AG04449 (cell line): ENCODE measurements at places on chromosomes 1 and 21.

- no peak for DNase-seq
These were observed 101.5 kb upstream of the ARHGEF16 start for GRCh38 chr1:3352952-3353331.

DNA sequence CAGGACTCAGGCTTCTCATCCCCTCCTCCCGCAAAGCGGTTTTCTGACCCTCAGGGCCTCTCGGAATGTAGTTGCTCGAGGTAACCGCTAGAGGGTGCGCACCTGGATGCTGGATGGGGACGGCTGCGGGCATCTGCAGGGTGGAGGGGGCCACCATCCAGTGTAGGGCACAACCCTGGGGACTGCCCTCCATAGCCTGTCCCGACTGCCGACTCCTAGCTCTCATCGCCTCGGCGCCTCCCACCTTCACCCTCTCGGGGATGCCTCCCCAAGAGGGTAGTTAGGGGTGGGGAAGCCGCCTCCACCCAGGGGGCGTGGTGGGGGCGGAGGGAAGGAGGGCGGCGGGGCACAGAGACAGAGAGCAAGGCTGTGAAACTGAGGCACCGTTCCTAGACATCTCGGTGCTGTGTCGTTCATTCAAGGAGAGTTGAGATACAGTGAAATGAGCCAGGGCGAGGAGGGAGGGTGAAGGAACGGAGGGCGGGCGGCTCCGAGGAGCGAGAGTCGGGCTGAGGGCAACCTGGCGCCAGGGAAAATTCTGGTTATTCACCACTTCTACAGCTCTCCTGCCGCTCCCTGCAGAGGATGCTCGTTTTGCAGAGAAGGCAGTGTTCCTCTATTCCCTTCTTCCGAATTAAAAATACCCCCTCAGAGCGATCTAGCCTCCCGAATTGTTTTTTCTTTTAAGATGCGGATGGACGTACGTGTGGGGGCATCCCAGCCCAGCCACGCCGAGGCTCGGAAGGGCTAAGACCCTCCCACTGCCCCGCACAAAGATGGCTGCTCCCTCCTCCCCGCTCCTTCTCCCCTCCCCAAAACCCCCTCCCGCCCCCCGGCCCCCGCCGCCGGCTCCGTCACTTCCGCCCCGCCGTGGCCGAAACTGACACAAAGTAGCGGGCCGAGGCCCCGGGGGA, at the start of gene ATP8B2:
Gene ATP8B2 (plus strand): TSS at position 857 of the 914 bp plus-strand sequence. CDS start 2,617 bp downstream, outside the sequence.
- DNase-seq = no peak

GRCh38 chr1:81551946-81552345, 248.8 kb upstream of the ADGRL2 start:
- DNase-seq = no peak

GRCh38 chr21:42523211-42523610, 9.6 kb downstream of the SLC37A1 start:
- DNase-seq = no peak

DNA sequence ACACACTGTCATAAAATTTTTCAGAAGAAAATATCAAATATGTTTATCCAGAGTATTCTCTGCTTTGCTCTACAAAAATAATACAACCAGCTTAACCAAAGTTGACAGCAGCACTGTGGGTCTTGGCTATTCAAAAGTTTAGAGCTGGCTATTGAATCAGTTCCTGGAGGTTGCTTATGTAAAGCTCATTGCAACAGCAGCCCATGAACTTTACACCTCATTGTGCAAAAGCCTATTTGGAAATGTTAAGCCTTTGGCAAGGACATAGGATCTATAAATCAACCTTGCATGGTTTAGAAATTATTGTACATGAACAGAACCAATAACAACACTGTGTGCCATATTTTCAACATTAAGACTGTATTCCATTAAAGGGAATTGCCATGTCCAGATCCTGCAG, 714.9 kb downstream of the ADGRL2 start:
- DNase-seq = no peak
